K562 (cell line): ENCODE measurements at places on chromosomes 4 and X. TPM values are rescaled to one million over a fixed set of nuclear protein-coding genes. Genes with fewer than 3 reads are reported as not detected.

DUSP9 gene
- polyA plus RNA-seq = 8.4 and 9.2 TPM in 2 replicates

DNA sequence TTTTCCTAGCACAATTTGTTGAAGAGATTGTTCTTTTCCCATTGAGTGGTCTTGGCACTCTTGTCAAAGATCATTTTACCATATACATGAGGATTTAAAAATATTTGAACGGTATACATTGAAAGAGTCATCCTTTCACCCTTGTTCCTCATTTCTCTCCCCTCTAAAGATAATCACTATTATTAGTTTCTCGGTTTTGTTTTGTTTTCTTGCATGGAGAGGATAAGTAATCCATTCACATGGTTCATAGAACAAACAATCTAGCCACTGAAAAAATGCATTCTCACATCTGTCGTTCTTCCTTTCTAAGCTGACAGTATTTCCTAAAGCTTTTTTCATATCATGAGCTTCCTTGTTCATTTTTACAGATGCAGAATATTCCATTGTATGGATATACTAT is 39.2 kb upstream of the MSMO1 start:
- no peak for DNase-seq

DNA sequence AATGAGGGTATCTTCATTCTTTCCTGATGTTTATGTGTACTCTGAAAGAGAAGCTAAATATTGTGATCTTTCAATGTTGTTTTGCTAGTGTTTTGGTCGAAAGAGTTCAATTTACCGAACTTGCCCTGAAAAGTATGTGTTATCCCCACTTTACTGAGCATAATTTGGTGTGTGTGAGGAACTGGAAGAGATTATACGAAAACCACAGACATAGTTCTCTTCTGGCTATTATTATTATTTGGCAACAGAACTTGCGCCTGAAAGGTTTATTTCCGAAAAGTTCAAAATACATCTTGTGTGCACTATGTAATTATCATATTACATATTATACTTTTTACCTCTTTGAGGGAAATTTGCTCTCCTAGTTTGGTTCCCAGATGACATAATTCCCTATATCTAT is 232.5 kb upstream of the INTU start:
- no peak for DNase-seq

DNA sequence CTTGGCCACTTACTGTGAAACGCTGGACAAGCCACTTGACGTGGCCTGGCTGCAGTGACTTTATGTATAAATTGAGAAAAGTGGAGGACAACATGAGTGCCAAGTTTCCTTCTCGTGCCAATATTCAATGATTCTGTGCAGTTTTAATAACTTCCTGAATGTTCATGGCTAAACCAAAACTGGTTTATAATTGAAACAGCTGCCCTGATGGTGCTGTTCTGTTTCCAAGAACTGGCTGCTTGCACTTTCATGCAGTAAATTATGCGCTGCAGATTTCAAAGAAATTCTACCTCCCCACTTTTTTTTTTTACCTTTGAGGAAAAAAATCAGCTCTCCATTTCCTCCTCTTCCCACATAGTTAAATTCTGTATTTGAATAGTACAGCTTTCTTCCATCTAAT is 205.2 kb upstream of the CASK start:
- DNase-seq = no peak

DNA sequence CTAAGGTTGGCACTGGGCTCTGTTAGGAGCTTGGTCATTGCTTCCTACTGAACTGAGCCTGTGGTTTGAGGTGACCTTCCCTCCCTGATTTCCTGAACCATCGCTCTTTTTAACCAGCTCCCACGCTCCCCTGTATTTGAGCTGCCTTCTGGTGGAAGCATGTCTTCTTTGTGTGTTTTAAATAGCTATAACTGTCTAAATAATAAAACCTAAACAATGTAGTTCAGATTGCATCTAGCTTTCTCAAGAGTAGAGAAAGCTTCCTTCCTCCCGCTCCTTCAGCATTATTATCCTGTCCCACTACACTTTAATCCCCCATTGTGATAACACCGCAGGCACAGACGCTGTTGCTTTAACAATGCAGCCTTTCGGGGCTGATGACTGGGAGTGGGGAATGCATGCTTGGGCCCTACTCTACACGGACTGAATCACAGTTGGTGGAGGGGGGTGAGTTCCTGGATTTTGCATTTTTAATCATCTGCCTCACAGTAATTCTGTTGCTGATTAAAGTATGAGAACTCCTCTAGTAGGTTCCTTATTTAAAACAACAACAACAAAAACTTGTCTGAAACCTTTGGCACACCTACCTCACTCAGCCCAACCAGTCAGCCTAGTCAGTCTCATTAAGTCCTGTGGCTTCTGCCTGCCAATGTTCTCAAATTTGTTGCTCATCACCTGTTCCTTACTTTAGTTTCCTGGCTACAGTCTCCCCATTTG is 6.6 kb downstream of the SMS start:
- DNase-seq = peak; percentile 22

- DNase-seq = no peak
Measured at GRCh38 chr4:42390622-42391354, 6.5 kb upstream of the SHISA3 start.

- no peak for DNase-seq
Measured at GRCh38 chrX:53398216-53398615, 24.2 kb downstream of the SMC1A start.

GRCh38 chrX:22652596-22652995 is 347.2 kb upstream of the DDX53 start:
- no peak for DNase-seq

- no peak for DNase-seq
Measured at GRCh38 chr4:34664051-34664450, 1580.3 kb downstream of the ARAP2 start.

DNA sequence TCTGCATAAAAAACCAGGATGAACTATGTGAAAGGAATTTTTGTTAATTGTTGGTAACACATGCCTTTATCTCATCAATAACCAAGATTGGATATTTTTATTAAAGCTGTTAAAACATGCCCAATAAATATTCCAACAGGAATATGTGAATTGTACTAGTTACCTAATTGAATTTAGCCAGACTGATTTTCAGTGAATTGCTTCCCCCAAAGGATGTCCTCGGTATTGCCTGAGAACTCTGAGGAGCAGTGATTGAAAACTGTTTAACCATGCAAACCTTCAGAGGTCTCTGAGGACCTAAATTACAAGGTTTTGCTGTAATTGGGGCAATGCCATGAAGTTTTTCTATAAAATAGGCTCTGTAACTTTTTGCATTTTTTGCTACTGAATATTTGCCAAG is 66.6 kb downstream of the BLTP1 start:
- DNase-seq = no peak

GPRASP2 gene
- polyA plus RNA-seq = 1.4 and 2.4 TPM in 2 replicates

DNA sequence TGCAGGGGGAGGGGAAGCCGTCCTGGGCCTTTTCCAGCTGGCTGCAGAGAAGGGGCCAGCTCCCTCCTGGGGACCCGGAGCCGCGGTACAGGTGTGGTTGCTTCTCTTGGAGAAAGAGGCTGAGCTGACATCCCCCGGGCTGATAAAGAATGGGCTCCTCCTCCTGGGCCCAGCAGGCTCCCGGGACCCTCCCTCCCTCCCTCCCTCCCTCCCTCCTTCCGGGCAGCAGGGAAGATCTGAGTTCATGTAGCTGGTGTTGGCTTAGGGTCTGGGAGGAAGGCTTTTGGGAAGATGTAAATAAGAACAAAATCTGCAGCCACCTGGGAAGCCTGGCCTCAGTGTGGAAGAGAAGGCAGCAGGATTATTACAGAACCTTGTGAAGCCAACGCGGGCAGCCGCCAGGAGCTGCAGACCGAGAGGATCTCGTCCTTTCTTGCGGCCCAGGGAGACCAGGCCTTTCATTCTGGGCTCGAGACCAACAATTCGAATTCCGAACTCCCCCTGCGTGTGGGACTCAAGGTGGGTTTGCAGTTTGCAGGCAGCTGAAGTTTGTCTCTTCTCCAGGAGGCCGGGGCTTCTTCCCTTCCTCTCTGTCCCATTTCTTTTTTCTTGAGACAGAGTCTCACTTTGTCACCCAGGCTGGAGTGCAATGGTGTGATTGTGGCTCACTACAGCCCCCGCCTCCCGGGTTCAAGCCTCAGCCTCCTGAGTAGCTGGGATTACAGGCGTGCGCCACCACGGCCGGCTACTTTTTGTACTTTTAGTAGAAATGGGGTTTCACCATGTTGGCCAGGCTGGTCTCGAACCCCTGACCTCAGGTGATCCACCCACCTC is at the start of gene PLCXD1:
TSS of gene PLCXD1 (plus strand) at position 216 of the 834 bp plus-strand sequence. CDS start 2,807 bp downstream, outside the sequence.
- peak; percentile 64 for DNase-seq

GRCh38 chr4:24024605-24025004 is 134.8 kb upstream of the PPARGC1A start:
- DNase-seq = no peak

RRH gene
- 0.05 and 0.07 TPM in 2 replicates for polyA plus RNA-seq

FATE1 gene
- polyA plus RNA-seq = not detected in 2 replicates

DNA sequence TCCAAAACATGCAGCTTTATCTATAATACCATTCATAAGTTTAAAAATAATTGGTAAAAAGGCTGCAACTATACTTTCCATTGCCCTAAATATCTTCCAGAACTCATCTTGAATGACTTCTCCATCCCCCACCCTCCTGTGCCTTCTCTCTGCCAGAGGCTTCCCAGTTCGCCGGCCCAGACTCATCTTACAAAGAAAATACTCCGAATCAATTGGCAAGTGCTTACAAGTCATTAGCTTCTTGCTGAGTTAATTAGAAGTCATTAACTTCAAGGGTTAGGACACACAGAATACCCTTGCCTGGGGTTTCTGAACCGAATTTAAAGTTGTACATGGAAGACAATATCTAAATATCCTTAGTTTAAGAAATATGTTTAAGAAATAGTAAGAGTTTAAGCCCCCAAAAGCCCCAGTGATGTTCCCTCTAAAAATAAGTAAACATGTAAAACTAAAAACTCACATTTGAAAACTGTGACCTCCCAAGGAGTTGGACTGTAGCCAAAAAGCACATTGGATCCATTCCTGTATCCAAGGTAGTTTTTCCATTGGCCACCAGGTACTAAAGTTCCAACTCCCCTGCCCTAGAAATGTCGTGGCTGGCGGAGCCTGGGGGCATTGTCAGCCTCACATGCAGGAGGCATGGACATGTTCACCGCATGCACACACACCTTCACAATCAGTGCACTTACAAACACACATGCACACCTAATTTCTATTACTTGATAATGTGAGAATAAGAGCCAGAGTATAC is 535.2 kb upstream of the FAT1 start:
- no peak for DNase-seq

- no peak for DNase-seq
Measured at GRCh38 chr4:86038037-86038436, 321.8 kb downstream of the MAPK10 start.

MXRA5 gene
- not detected in 2 replicates for polyA plus RNA-seq

DNA sequence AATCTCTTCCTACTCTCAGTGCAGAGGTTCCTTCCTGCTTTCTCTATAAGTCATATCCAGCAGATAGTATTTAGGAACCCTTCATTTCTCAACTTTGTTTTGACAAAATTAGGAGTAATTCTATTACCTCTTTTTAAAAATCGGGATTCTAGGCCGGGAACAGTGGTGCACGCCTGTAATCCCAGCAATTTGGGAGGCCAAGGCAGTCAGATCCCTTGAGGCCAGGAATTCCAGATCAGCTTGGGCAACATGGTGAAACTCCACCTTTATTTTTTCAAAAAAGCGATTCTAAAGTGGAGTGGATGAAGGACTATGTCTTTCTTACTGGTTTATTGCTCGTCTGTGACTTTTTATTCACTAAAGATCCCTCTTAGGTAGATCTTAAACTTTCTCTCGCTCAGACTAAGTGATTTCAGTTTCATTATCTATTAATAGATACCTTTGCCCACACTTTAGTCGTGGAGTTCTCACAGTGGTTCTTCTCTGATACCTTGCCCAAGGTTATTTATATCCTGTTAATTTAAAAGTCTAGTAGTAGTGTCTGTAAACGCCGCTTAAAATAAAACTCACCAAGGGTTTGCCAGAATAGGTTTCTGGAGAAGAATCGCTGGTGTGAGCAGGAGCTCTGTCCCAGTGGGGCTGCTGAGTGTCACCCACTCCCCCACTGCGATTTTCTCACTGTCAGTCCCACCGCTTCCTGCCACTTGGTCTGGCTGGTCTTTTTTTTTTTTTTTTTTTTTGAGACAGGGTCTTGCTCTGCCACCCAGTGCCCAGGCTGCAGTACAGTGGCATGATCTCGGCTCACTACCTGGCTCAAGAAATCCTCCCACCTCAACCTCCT is 27.0 kb upstream of the TMEM131L start:
- no peak for DNase-seq

MUC7 gene
- polyA plus RNA-seq = not detected in 2 replicates

ADRA2C gene
- polyA plus RNA-seq = 0.43 and 0.58 TPM in 2 replicates

DNA sequence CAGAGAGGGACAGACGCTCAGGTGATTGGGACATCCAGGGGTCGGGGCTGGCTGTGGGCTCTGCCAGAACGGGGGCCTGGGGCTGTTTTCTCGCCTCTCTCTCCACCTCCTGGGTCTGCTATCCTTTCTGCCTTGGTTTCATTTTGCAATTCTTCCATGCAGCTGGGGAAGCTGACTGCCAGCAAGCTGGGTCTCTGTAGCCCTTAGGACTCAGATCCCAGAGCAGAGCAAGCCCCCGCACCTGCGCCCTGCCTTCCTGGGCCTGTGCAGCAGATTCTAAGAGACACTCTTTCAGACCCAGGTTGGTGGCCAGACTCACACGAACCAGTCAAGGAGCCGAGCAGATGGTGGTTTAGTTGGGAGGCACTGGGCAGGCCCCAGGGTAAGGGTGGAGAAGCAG is 59.1 kb upstream of the GRPEL1 start:
- no peak for DNase-seq

DNA sequence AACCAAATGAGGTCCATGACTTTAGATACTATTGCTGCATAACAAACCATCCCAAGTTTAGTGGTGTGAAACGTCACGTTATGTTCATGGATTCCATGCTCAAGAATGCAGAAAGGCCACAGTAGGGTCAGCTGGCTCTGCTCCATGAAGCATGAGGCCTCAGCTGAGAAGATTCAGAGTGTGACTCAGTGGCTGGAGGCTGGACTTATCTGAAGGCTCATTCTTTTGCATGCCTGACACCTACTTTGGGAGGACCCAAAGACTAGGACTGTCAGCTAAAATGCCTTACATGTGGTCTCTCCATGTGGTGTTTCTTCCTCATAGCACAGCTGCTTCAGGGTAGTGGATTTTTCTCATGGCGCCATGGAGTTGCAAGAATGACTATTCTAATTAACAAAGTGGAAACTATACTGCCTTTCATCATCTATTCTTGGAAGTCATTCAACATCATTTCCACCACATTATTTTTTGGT is 11.5 kb upstream of the CCDC149 start:
- DNase-seq = no peak

- DNase-seq = no peak
Measured at GRCh38 chr4:182653596-182653995, 263.6 kb downstream of the DCTD start.

DNA sequence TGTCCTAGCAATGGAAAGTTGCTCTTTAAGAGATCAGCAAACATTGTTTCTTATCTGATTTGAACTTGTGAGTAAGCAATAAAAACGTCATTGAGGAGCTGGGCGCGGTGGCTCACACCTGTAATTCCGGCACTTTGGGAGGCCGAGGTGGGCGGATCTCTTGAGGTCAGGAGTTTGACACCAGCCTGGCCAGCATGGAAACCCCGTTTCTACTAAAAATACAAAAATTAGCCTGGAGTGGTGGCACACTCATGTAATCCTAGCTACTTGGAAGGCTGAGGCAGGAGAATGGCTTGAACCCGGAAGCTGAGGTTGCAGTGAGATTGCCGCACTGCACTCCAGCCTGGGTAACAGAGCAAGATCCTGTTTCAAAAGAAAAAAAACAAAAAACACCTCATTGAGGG is 11.2 kb upstream of the PLAC8 start:
- no peak for DNase-seq

DCK gene
- polyA plus RNA-seq = 15.8 and 16.7 TPM in 2 replicates

- no peak for DNase-seq
Measured at GRCh38 chr4:54109241-54110018, 9.5 kb downstream of the GSX2 start.

GRCh38 chr4:87420276-87420830 is 2.0 kb upstream of the NUDT9 start:
- no peak for DNase-seq

- DNase-seq = no peak
Measured at GRCh38 chr4:151098979-151099228, 524 bp upstream of the RPS3A start.
